ENCODE measurements at places on chromosomes 2 and 18.

GRCh38 chr2:172089633-172090032 lies 4.3 kb downstream of the DLX1 start:
- DNase-seq, result no peak

DNA sequence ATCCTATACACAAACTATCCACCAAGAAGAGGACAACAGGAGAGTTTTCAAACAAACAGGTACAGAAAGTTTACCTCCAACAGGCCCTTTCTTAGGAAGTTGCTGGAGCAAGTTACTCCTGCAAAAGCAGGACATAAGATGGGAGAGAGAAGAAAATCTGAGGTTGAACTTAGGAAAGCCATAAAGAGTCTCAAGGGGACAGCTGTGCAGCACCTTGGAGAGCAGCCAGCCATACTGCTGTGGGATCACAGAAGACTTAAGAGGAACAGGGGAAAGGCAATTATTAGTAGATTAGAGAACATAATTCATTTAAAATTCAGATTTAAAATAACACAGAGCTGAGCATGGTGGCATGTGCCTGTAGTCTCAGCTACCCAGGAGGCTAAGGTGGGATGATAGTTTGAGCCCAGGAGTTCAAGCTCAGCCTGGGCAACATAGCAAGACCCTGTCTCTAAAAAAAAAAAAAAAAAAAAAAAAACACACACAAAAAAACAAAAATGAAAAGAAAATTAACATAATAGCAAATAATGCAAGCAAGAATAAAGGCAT lies 148.1 kb upstream of the SIX3 start:
- peak; percentile 71 for DNase-seq

DNA sequence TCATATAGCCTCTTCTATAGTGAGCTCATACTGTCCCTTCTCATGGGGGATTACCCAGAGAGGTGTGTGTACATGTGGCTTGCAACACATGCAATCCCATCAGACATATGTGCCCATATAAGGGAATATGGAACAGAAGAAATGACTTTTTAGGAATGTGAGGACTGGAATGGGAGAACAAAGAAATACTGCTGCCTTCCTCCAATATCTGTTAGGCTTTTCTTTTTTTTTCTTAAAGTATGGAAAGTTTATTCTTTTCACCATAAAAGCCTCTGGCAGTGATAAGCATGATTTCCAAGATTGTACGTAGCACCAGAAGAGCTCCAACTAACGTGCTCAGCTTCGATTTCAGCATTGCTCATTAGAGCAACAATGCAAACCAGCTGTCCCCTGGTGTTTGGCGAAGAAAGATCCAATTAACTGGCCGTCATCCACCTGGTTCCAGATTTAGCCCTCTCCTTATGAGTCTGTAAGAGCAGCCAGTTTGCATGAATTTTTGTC lies 113.6 kb downstream of the ADCYAP1 start:
- no peak for DNase-seq

GRCh38 chr2:29009711-29010677 lies 28.9 kb downstream of the TOGARAM2 start:
- DNase-seq, result no peak

DNA sequence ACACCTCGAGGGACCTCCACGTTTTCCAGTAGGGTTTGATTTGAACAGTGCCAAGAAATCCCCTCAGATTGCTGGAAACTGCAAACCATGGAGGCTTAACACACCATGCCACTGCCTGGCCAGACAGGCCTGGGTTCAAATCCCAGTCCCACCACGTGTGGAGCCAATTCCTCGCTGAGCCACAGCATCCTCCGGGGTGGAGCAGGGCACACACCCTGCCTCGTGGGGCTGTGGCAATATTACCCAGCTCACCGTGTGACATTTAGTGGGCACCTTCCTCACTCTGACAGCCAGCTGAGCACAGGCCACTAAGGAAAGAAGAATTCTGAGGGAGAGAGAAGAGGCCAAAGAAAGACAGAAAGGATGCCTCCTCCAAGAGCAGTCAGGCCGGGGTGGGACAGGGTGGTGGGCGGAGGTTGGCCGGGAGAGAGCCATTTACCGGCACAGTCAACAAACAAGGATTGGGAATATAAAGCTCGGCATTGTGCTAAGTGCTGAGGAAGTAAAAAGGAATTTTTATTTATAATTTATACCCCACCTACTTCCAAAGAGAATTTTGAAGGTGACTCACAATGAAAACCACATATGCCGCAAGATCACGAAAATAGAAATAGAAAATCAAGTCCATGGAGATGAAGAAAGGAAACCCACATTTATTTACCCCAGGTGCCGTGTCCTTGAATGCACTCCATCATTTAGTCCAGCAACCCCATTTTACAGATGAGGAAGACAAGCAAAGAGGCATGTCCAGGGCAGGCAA lies 111.5 kb downstream of the MCFD2 start:
- DNase-seq, result no peak

- DNase-seq, result no peak
These were observed 152.2 kb downstream of the DAW1 start for GRCh38 chr2:228023619-228024018.

- no peak for DNase-seq
These were observed 121.1 kb upstream of the FIGN start for GRCh38 chr2:163856941-163857340.

GRCh38 chr2:183195998-183196409 lies 71.8 kb downstream of the NUP35 start:
- no peak for DNase-seq

DNA sequence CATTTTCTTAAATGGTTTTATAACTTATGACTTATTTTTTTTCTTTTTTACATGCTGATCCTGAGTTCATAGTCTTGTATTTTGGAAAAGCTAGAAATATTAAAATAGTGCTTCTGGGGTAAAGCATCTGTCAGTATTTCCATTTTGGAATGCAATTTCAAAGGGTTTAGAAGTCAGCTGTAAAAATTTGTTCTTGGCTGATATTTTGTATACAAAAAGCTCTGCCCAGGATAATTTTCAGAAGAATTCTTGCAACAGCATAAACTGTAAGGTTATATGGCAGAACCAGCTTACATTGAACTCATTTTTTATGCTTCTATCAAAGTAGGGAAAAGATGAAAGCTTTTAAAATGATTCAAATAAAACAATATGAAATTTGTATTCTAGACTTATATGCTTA lies 97.4 kb downstream of the DIS3L2 start:
- DNase-seq, result no peak

- DNase-seq, result no peak
These were observed 192.7 kb downstream of the PLCL1 start for GRCh38 chr2:197997083-197997541.

GRCh38 chr2:201235860-201236811 lies 24.2 kb upstream of the CASP8 start:
- peak; percentile 93 for DNase-seq

- DNase-seq, result no peak
These were observed 103.4 kb upstream of the CAVIN2 start for GRCh38 chr2:191950132-191950874.

DNA sequence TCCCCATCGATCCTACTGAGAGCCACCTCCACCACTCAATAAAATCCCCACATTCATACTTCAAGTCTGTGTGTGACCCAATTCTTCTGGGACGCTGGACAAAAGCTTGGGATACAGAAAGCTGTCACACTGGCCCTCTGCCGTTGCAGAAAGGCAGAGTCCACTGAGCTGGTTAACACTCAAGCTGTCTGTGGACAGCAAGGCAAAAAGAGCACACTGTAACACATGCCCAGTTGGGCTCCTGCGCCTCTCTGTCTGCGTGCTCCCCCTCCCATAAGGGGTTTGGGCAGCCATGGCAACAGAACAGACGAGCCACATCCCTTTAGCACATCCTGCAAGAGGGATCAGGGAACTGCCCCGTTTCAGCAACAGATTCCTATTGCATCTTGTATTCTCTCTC lies 106.9 kb upstream of the RGPD4 start:
- DNase-seq, result no peak

DNA sequence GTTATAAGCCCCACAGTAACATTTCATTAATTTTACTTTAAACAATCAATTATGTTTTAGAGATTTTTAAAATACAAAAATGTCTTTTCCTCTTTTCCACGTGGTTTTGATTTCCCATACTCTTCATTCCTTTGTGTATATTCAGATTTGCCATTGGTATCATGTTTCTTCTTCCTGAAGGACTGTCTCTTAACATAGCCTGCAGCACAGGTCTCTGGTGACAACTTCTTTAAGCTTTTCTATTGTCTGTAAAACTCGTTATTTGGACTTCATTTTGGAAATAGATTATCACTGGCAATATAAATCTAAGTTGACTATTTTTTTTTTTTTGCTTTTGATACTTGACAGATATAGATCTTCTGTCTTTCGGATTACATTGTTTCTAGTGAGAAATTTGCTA lies 115.2 kb upstream of the KLHL29 start:
- no peak for DNase-seq

- no peak for DNase-seq
These were observed 1038.0 kb upstream of the PIK3C3 start for GRCh38 chr18:40917056-40917455.

DNA sequence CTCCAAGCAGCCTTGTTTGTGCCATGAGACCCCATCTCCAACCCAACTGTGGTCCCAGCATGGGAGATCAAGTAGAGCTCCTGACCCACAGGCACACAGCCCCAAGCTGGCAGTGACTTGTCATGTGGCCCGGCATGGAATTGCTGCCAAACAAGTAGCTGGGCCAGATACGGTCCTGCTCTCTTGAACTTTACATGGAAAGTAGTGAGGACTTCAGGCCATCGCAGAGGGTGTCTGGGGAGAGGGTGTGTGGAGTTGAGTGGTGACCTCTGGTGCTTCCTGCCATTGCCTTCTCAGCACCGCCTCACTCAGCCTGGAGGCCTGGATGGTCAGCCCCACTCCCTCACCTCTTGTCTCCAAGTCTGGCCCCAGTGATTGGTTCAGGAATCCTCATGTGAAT lies 10.9 kb upstream of the SLC4A3 start:
- no peak for DNase-seq

All from Kasumi-1 (cell line).